NCI-H524 (cell line): ENCODE measurements at places on chromosomes 5 and 9.

GRCh38 chr9:18018661-18019060 lies 439.8 kb downstream of the SH3GL2 start:
- no peak for DNase-seq

DNA sequence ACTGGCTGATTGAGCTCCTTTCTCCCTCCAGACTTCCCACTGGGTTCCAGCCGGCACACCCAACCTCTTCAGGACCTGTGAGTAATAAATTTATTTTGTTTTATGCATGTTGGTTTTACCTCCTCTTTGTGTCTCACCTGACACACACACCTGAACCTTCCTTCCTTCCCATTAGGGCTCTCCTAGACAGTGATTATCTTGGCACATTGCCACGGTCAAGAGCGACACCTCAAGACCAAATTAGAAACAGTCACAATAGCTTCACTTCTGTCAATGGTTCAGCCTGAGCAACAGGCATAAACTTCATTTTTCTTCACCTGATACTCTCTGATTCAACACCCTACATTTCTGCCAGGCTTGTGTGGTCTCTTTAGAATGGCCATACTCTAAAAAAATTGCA lies 296.3 kb upstream of the SMARCA2 start:
- no peak for DNase-seq

DNA sequence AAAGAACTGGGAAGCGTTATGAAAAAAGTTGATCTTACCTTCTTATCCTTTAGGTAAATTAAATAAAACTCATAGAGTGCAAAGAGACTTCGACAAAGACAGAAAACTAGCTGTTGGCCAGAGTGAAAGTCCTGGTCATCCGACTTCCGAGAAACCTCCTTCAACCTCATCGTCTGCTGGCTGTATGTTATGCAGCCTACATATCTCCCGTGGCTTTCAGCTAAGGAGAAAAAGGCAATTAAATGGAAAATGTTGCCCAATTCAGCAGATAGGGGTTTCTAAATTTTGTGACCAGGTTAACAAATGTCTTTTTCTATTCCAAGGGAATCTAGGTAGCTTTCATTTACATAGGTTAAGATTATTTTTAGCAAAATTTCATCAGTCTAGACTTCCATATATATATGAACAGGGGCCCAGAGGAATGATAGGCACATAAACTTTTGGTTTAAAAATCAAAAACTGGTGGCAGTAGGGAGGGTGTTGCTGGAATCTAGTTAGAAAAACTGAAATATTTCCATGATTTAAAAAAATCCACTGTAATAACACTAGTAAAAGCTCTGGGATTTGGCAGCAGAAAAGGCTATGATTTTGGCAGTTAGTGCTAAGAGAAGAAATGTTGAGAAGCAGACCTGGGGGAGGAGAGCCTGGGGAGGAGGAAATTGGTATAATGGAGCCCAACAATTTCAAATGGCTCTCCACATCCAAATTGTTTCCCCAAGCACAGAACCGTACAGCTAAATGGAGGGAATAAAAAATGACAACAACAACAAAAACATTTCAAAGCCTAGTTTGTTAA lies 32.1 kb downstream of the RAI14 start:
- no peak for DNase-seq

DNA sequence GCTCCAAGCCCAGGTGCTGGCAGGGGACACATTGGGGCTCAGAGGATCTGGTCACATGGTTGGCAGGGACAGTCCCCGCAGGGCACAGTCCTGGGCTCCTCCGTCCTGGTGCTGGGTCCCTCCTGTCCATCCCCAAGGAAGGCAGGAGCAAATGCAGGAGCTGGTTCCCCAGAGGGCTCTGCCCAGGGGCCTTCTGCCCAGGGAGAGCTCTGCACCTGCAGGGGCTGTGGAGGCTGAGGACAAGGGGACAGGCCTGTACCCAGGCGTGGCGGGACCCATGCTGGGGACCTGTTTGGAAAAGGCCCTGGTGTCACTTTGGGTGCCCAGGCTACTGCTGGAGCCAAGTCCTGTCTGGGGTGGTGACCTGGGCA lies 7.2 kb downstream of the SPATA31E1 start:
- DNase-seq, result no peak

DNA sequence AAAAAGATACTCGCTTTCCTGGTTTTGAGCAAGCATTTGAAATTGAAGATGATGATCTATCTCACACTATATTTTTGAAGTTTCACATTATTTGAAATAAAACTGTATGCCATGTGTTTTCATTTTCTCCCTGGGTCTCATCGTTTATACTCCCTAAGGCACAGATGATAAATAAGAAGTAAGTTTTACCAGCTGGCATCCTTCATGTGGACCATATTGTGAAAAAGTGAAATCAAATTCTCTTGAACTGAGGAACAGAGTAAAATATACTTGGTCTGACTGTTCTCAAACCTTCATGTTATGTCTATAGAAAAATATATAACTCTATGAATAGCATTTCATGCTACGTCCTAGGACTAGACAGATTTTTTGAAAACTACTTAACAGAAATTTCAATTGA lies 1600.9 kb upstream of the C9orf72 start:
- DNase-seq, result no peak

DNA sequence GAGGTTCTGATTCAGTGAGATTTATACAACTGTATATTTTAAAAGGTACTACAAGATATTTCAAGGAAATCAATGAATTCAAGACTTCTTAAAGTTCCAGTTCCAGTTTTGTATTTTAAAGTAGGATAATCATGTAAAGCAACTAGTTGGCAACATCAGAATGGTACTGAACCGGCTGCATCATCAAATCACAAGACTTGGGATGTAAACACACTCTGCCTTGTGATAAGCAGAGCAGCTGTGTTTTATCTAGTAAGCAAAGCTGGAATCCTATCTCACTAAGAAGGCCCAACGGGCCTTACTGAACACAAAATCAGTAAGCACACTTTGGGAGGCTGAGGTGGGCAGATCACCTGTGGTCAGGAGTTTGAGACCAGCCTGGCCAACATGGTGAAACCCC lies 327.2 kb upstream of the NREP start:
- no peak for DNase-seq

DNA sequence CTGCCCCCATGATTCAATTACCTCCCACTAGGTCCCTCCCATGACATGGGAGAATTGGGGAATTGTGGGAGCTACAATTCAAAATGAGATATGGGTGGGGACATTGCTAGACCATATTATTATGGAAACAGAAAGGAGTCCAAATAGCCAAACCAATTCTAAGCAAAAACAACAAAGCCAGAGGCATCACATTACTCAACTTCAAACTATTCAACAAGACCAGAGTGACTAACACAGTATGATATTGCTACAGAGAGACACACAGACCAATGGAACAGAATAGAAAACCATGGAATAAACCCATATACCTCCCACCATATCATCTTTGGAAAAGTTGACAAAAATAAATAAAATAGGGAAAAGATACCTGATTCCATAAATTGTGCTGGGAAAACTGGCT lies 710.5 kb upstream of the CDH9 start:
- no peak for DNase-seq

DNA sequence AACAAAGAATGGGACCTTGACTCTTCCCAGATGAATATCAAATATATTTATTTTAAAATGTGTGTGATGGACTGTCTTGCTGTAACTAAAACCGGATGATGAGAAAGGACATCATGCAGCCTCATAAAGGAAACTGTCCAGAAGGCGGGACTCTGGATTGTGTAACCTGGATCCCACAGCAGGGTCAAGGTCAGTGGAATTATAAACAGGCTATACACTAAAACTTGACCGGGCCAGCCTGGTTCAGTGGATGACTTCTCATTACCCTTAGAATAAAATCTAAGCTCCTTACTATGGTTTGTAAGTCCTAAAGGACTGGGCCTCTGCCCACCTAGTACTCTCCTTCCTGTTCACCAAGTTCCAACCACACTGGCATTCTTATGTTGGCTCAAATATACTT lies 280.3 kb downstream of the ELAVL2 start:
- no peak for DNase-seq

- peak; percentile 1 for DNase-seq
These were observed 75.9 kb upstream of the MINAR2 start for GRCh38 chr5:129672006-129672405.
